ENCODE measurements at places on chromosomes 12 and 14.

GRCh38 chr12:30263434-30263833, 432.2 kb downstream of the IPO8 start:
- H3K4me1 ChIP-seq = no peaks in the 10 kb centered on the region
- DNase-seq = no peak
- no peaks in the 10 kb centered on the region for H3K27me3 ChIP-seq
- no peak overlapping the region for H3K27ac ChIP-seq
- H3K36me3 ChIP-seq = no peaks in the 10 kb centered on the region
- no peak overlapping the region for H3K4me3 ChIP-seq

DNA sequence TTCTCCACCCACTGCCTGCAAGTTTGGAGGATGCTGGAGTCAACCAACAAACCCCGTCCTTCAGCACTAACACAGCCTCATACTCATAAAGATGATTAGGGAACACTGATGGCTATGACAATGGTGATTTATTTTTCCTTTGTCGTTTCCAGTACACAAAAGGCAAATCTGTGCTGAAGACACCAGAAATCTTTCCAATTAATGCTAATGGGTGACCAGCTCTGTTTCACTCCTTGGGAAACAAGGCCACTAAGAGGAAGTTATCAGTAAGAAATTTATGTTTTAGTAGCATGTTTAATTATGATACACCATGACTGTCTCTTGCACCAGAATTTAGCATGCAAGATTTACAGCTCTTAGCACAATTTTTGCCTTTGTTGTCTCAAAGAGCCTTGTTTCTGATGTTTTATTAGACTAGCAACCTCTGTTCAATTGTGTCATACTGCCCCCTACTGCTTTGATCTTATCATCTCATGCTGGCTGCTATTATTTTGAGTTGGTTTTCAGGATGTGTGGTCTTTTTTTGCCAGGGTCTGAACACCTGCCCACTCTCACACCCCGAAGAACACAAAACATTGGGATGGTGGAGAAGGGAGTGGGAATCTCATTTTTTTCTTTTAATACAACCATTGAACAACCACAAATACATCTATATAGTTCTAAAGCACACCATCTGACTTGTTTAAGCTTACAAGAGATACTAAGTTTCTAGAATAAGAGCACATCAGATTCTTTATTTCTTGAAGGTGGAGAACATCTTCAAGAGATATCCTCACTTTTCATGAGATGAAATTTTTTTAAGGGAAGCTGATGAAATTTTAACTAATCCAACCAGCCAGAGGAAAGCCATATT, 160.9 kb downstream of the SPTSSA start:
- H3K4me1 ChIP-seq = peaks cover 6% of the 10 kb centered on the region
- no peak for DNase-seq
- no peaks in the 10 kb centered on the region for H3K36me3 ChIP-seq
- no peak overlapping the region for H3K27ac ChIP-seq
- H3K4me3 ChIP-seq = no peak overlapping the region

GRCh38 chr14:61648377-61648776, 46.9 kb upstream of the HIF1A start:
- H3K4me1 ChIP-seq = peaks cover 6% of the 10 kb centered on the region
- DNase-seq = no peak
- no peaks in the 10 kb centered on the region for H3K27me3 ChIP-seq
- H3K4me3 ChIP-seq = no peak overlapping the region
- H3K36me3 ChIP-seq = no peaks in the 10 kb centered on the region

GRCh38 chr12:112183141-112184021, 58.0 kb downstream of the TRAFD1 start:
- H3K36me3 ChIP-seq = peaks cover 70% of the 10 kb centered on the region
- no peaks in the 10 kb centered on the region for H3K4me1 ChIP-seq
- no peak for DNase-seq
- H3K27me3 ChIP-seq = no peaks in the 10 kb centered on the region
- H3K4me3 ChIP-seq = no peak overlapping the region

DNA sequence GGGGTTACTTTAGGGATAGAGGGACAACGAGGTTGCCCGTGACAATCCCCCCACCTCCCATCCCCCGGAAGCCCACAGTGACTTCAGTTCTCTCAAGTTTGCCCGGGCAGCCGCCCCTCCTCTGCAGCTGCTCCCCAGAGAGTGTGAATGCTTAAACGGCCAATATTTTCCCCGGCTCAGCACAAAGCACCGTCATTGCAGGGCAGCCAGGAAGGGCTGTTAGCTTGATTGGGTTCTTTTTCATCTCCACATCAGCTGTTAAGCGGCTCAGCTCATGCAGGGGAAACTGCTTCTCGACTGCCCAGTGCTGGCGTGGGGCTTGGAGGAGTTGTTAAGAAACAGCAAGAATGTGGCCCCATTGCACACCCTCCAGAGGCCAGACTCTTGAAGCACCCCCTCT, 120.5 kb upstream of the NCOR2 start:
- DNase-seq = peak; percentile 56
- H3K4me1 ChIP-seq = peaks cover 63% of the 10 kb centered on the region
- no peaks in the 10 kb centered on the region for H3K36me3 ChIP-seq
- H3K4me3 ChIP-seq = no peak overlapping the region
- H3K27ac ChIP-seq = peak overlapping the region; percentile 93

DNA sequence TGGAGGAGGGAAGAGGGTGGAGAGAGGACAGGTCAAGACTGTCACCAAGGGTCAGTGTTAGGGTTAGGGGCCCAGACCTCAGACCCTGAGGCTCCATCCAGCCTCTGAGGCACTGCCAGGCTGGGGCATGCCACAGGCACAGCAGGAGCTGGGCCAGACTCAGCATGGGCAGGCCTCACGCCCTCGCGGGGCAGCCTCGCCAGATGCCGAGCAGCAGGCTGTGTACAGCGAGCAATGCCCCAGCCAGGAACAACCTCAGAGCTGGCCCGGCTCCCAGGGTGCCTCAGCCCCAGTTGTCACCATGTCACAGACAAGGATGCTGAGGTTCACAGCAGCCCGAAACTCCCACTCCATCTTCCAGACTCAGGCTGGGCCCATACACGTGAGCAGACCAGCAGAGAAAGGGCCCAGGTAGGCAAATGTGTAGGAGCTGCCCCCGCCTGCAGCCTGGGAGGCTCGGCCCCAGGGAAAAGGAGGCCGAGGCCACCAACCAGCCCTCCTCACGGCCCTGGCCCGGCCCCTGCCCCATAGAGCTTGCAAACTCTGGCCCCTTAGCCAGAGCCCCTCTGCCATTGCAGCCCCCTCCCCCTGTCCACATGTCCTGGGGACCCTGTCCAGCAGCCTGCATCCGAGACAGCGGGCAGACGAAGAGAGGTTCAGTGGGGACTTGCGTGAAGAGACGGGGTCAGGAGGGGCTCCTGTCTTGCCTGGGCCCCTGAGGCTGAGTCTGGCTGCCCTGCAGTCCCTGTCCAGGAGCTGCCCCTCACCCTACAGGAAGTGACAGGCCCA, 7.5 kb downstream of the C14orf180 start:
- H3K4me3 ChIP-seq = no peak overlapping the region
- peaks cover 57% of the 10 kb centered on the region for H3K4me1 ChIP-seq
- peak overlapping the region; percentile 95 for H3K27ac ChIP-seq
- peak; percentile 81 for DNase-seq
- peaks cover 60% of the 10 kb centered on the region for H3K27me3 ChIP-seq
- peaks cover 22% of the 10 kb centered on the region for H3K36me3 ChIP-seq

DNA sequence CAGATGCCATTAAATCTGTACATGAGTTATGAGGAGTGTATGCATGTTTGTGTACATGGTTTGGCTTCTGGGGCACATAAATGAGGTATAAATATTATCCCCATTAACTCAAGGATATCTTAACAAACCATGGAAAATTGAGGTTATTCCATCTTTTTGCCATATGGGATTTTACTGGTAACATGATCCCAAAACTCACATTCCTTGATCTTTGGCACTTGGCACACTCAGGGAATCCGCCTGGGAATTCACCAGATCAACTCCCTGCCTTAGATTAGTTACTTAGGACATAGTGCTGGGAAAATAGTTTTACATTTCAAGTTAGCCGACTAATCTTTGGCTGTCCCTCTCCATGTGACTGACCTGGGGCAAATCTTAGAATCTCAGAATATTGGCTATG, 16.9 kb downstream of the CDKN1B start:
- no peaks in the 10 kb centered on the region for H3K27me3 ChIP-seq
- no peak overlapping the region for H3K4me3 ChIP-seq
- H3K4me1 ChIP-seq = peaks cover 23% of the 10 kb centered on the region
- no peaks in the 10 kb centered on the region for H3K36me3 ChIP-seq
- DNase-seq = no peak

GRCh38 chr14:65954942-65955341, 531.2 kb upstream of the CCDC196 start:
- H3K27ac ChIP-seq = no peak overlapping the region
- DNase-seq = no peak
- peaks cover 19% of the 10 kb centered on the region for H3K27me3 ChIP-seq
- H3K4me3 ChIP-seq = no peak overlapping the region

DNA sequence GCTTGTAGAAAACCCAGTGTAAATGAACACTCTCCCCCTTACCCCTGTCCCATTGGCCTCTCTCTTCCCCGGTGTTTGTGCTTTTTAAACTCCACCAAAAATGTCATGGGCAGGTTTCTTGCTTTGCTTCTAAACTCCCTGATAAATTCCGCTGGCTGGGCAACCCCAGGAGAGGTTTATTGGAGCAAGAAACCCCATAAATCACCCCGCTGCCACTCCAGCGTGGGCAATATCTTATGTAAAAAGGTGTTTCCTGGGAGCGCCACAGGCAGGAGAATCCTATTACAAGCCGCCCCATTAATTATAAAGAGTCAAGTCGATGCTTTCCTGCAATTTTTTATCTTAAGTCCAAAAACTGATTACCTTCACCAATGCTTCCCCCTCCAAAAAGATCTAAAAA, 22.8 kb downstream of the LHX5 start:
- no peak for DNase-seq
- no peaks in the 10 kb centered on the region for H3K4me1 ChIP-seq
- no peak overlapping the region for H3K4me3 ChIP-seq
- H3K36me3 ChIP-seq = no peaks in the 10 kb centered on the region
- peaks cover 78% of the 10 kb centered on the region for H3K27me3 ChIP-seq

DNA sequence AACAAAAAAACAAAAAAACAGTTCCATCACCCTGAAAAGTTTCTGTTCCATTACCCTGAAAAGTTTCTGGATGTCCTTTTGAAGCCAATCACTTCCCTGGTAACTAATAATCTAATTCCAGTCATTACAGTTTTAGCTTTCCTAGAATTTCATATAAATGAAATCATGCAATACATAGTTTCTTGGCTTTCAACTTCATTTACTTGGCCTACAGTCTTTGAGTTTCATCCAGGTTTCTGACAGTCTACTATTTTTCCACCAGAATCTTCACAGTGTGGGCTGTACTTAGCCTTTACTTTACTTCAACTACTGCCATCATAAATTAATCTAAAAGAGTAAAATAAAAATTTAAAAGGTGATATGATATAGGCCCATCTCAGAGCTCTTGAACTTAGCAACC, 55.5 kb downstream of the RPS6KA5 start:
- no peak overlapping the region for H3K4me3 ChIP-seq
- no peaks in the 10 kb centered on the region for H3K36me3 ChIP-seq
- H3K27me3 ChIP-seq = no peaks in the 10 kb centered on the region
- DNase-seq = no peak
- no peak overlapping the region for H3K27ac ChIP-seq
- H3K4me1 ChIP-seq = no peaks in the 10 kb centered on the region

GRCh38 chr12:4356041-4356327, 23.5 kb downstream of the FGF23 start:
- H3K36me3 ChIP-seq = peaks cover 27% of the 10 kb centered on the region
- H3K27ac ChIP-seq = peak overlapping the region; percentile 55
- no peaks in the 10 kb centered on the region for H3K27me3 ChIP-seq
- peaks cover 12% of the 10 kb centered on the region for H3K4me1 ChIP-seq
- no peak for DNase-seq

- H3K36me3 ChIP-seq = no peaks in the 10 kb centered on the region
- no peak for DNase-seq
- no peaks in the 10 kb centered on the region for H3K27me3 ChIP-seq
- H3K4me1 ChIP-seq = no peaks in the 10 kb centered on the region
- H3K27ac ChIP-seq = no peak overlapping the region
Measured at GRCh38 chr12:46153268-46153872, 115.5 kb downstream of the SLC38A1 start.

GRCh38 chr12:52280796-52281560, 6.5 kb downstream of the KRT86 start:
- peak overlapping the region; percentile 69 for H3K27ac ChIP-seq
- no peaks in the 10 kb centered on the region for H3K36me3 ChIP-seq
- peaks cover 30% of the 10 kb centered on the region for H3K4me1 ChIP-seq
- peak; percentile 40 for DNase-seq
